ENCODE measurements at places on chromosomes 7 and 10.

DNA sequence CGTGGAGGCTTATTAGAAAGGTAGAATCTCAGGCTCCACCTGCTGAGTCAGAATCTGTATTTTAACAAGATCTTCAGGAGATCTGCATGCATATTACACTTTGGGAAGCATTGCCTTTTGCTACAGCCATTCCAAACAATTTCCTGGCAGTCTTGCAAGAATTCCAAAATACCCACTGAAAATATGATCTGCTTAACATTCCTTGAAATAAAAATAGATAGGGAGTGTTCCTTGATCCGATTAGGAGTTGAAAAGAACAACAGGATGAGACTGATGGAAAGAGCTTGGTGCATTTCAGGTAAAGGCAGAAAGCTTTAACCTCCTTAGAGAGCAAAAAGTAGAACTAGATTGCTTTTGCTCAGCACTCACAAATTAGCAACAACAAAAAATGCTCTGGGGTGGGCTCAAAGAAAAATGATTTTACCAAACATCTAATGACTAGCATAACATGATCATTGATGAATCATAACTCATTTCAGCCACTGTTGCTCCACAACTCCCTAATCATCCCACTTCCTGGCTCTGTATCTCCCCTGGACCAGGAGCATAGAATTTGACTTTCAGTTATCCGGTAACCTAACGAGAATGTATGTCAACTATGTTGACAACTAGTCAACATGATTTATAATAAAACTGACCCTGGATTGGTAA is 115.2 kb downstream of the RNLS start:
- DNase-seq = no peak

DNA sequence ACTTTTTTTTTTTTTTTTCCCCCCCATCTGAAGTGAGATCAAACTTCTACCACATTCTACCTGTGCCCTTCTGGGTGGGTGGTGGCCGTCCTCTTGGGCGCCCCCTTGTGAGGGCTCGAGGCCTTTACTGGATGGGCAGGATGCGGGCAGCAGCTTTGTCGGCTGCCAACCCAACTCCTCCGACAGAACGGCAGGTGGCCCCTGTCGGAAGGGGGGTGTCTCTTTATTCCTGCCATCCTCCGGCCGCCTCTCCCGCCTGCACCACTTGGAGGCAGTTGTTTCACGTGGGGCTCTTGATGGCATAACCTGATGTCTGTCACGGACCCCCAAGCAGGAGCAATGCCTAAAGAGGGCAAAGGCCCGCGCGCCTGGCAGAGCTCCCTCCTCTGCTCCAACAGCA is 31.0 kb downstream of the AMZ1 start:
- no peak for DNase-seq

DNA sequence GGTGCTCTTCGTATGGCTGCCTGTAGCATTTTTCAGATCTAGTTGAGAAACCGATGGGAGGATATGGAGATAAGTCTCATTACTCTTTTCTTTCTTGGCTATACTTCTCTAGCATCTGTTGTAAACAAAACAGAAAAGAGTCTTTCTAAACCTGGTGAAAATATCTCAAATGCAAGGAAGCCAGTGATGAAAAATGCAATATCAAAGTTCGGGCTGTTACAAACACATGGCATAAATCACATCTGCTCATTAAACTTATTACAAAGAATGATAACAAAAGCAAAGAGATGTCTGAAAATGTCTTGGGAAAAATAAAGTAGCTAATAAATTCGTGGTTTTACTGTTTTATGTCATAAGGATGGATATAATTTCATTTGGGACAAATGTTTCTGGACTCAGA is 71.8 kb upstream of the IGFBP3 start:
- DNase-seq = no peak

GRCh38 chr7:89042940-89043339 is 247.4 kb upstream of the TEX47 start:
- no peak for DNase-seq

- DNase-seq = peak; percentile 49
These were observed 605 bp downstream of the SUFU start for GRCh38 chr10:102504179-102504975.

GRCh38 chr10:43225787-43226153 is 41.1 kb downstream of the RASGEF1A start:
- DNase-seq = no peak

GRCh38 chr10:8273749-8274148 is 219.3 kb downstream of the GATA3 start:
- DNase-seq = no peak

DNA sequence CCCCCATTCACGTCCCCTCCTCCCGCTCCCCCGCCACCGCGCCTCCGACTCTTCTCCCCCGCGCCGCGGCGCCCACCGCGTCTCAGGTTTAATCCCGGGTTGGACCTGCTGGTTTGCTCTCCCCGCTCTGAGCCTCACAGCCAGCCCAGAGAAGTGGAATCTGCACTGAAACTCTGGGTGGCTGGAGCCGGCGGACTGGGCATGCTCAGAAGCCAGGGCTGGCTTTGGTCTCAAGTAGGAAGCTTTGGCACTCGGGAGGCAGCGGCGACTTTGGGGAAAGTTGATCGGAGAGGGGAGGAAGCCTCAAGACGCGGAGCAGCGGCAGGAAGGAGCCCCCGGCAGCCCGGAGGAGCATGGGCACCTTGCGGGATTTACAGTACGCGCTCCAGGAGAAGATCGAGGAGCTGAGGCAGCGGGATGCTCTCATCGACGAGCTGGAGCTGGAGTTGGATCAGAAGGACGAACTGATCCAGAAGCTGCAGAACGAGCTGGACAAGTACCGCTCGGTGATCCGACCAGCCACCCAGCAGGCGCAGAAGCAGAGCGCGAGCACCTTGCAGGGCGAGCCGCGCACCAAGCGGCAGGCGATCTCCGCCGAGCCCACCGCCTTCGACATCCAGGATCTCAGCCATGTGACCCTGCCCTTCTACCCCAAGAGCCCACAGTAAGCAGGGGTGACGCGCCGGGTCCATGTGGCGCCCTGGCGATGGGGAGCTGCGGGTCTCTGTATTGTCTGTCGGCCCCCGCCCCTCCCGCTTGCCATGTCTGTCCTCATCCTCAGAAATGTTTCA is at the start of gene PRKG1:
TSS of gene PRKG1 (plus strand) at position 250 of the 791 bp plus-strand sequence.
- no peak for DNase-seq

- DNase-seq = no peak
These were observed 35.9 kb downstream of the TSPAN15 start for GRCh38 chr10:69486922-69487730.

- no peak for DNase-seq
These were observed 11.3 kb downstream of the ALKBH4 start for GRCh38 chr7:102453319-102453718.

- DNase-seq = no peak
These were observed 85.8 kb downstream of the CTNNA3 start for GRCh38 chr10:67609996-67610793.

DNA sequence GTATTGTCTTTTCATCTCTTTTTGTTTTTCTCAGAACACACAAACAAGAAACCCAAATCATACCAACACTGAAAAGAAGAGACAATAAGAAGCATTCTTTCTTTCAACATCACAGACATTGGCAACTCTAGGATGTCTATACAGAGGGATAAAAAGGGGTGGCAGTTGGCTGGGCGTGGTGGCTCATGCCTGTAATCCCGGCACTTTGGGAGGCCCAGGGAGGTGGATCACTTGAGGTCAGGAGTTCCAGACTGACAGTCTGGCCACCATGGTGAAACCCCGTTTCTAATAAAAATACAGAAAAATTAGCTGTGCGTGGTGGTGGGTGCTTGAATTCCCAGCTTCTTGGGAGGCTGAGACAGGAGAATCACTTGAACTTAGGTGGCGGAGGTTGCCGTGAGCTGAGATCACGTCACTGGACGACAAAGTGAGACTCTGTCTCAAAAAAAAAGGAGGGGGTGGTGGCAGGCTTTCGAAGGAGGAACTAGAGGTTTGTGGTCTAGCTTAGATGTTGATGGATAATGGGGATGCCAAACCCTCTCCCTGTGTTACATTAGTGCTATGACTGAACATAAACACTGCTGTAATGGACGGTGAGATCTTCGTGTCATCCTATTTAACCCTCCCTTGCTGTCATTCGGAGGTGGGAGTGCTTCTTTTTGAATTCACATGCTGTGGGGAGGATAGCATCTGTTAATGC is 9.4 kb downstream of the CNNM2 start:
- DNase-seq = no peak

DNA sequence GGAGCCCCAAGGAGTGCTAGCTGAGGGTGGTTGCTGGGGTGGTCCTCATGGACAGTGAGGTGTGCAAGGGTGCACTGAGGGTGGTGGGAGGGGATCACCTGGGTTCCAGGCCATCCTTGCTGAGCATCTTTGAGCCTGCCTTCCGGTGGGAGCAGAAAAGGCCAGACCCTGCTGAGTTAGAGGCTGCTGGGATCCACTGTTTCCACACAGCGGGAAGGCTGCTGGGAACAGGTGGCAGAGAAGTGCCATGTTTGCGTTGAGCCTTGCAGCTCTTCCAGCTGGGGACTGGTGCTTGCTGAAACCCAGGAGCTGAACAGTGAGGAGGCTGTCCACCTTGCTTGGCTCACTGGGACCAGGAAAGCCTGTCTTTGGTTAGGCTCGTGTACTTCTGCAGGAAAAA is 34.9 kb downstream of the PRF1 start:
- DNase-seq = no peak

GRCh38 chr7:31076641-31077310 is 24.7 kb downstream of the ADCYAP1R1 start:
- no peak for DNase-seq

DNA sequence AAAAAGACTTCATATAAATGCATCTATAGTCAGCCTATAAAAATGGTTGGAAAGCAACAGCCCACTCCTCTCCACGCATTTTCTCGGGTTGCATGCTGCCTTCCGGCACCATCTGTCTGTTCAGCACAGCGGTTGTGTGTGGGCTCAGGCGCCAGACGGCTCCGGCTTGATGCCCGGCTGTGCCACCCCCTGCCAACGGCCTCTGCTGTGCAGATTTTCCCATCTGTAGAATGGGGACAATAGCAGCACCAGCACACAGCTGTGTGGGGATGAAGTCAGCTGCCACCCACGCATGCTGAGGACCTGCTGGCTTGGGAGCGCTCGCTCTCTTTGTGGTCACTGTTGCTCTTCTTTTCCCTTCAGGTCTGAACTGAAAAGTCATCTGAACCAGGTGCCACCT is 19.5 kb downstream of the PRKAG2 start:
- DNase-seq = no peak

- DNase-seq = peak; percentile 70
These were observed 302.6 kb upstream of the LYZL1 start for GRCh38 chr10:28986117-28986792.

- DNase-seq = no peak
These were observed 966.8 kb downstream of the LRMDA start for GRCh38 chr10:76398043-76398710.

DNA sequence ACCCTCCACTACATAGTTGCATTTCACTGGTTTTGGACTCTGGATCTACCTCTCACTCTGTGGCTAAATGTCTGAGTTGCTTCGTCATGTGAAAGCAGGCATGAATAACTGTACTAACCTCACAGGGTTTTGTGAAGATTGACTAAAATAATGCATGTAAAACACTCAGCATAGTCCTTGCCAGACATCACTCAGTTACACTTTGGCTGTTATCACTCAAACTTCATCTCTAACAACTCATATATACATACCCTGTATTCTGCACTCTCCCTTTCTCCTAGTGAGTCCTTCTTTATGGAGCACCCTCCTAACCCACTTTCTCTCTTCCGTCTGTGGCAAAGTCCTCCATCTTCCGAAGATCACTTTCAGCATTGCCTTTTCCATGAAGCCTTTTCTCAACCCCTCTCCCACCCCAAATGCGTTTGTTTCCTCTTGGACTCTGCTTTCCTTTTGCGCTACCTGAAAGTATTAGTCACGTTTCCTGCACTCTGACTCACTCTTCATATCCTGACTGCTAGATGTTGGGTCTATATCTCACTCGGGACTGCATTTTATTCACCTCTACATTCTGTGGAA is 72.6 kb downstream of the OSBPL3 start:
- DNase-seq = peak; percentile 75

DNA sequence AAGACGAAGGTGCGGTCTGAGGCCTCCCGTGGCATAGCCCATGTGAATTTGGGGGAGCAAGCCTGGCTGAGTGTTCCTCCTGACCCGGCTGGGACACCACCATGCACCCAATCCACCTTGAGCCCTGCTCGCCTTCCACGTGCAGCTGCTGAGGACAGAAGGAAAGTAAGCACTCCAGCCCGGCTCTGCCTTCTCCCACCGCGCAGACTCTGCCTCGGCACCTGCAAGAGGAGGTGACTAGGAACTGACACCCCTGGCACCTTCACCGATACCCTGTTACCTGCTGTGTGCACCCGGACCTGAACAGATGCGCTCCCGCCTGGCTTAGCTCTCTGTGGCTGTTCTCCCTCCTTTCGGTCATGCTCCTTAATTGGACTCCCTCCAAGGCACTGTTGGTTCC is 57.0 kb upstream of the OPN4 start:
- no peak for DNase-seq

DNA sequence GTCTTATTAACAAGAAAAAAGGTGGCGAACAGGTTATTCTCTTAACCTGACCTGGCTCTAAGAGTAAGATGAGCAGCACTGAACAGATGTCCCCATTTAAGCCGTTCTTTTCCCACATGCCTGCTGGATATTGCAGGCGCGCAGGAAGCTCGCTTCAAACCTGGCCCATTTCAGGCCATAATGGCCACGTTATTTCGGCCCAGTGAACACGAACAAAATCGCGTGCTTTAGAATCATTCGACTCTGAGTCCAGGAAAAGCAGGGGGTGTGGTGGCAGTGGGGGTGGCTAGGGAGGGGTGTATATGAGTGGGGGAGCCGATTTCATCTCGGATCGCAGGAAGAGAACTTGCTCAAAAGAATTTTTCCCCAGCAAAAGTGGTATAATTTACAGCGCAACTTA is 6.6 kb upstream of the SP8 start:
- no peak for DNase-seq

DNA sequence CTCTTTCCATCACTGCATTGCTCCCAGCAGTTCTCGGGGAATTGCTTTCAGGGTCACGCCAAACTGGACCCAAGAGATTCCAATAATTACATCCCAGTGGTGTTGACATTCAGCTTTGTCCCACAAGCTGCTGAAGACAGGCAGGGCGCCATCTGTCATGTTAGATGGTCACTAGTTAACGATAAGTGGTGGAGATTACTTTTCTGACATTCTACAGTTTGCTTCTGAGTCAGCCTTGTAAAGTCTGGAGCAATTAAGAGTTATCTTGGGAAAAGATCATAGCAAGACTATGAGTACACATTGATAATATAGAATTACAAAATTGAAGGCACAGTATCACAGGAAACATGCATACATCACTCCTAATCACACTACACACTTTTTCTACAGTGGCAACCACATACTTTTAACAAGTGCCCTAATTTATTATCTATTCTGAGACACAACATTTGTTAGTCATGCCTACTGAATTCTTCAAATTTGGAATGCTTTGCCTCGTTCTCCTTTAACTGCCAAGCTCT is 41.9 kb downstream of the SEMA3C start:
- DNase-seq = no peak

DNA sequence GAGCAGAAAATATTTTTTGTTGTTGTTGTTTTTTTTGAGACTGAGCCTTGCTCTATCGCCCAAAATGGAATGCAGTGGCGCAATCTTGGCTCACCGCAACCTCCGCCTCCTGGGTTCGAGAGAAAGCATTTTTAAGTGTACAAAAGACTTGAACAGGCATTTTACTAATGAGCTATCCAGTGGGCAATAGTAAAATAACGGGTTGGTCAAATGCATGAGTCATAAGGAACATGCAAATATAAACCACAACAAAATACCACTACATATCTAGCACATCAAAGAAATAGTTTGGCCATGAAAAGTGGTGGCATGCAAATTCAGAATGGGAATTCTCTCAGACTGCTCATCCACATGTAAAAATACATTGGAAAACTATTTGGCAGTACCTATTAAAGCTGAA is 71.7 kb upstream of the TMEM106B start:
- DNase-seq = no peak
